ENCODE measurements at places on chromosomes 13 and 19.

DNA sequence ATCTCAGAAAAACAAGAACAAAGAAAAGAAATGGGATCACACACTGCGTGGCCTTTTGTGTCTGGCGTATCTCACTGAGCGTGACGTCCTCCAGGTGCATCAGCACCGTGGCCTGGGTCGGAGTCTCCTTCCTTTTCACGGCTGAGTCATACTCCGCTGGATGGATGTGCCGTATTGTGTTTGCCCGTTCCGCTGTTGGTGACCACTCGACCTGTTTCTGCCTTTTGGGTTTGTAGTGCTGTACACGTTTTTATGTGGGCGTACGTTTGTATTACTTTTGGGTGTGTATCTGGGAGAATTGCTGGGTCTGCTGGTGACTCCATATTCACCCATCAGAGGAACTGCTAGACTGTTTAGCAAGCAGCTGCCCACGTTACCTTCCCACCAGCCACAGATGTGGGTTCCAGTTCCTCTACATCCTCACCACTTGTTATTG lies 11.4 kb downstream of the ARID3A start:
- no peak for DNase-seq

GRCh38 chr13:96248103-96248502 lies 158.2 kb downstream of the HS6ST3 start:
- DNase-seq: no peak

DNA sequence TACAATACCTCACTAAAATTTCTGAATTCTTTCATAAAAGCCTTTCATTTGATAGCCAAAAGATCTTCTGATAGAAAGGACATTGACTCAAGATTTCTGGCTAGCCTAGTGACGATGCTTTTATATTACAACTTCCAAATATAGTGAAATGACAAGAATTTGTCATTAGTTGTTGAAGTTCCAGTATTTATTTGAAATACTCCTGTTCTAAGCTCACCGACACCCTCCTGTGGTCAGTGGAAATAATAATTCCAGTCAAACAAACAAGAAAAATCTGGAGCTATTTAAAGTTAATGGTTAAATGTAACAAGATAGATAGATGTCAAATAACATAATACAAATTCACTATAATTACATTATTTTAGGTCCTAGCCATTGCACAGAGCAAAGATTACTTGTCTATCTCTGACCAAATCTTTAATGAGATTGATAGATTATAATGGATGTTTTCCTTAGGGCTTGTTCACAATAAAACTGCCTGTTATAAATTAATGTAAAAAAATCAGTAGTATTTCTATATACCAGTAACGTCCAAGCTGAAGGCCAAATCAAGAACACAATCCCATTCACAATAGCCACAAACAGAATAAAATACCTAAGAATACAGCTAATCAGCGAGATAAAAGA lies 195.5 kb downstream of the RGCC start:
- no peak for DNase-seq

- no peak for DNase-seq
Observed at GRCh38 chr19:33159893-33160292, 28.0 kb downstream of the WDR88 start.

DNA sequence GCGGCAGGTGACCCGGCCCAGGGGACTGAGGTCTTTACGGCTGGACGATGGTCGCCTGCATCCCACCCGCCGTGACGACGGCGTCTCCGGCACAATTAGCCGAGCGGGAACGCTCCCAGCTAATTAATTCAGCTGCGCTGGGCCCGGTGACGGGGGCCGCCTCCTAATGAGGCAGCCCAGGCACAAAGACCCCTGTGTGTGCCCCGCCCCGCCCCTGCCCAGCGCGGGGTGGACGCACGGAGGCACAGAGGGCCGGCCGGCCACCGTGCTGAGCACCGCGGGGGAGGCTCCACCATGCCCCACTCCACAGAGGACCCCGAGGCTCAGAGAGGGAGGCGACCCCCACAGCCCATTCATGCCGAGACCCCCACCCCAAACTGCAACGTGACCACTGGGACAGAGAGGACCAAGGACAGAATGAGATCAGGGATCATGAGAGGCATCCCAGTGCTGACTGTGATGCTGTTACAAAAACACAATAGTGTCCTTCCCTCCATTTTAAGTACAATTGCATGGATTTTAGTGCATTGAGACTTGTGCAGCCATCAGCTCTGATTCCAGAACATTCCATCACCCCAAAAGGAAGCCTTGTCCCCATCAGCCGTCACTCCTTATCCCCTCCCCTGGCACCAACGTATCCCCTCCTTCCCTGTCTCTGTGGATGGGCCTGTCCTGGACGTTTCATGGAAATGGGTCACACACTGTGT lies 17.0 kb downstream of the EFNA2 start:
- no peak for DNase-seq

DNA sequence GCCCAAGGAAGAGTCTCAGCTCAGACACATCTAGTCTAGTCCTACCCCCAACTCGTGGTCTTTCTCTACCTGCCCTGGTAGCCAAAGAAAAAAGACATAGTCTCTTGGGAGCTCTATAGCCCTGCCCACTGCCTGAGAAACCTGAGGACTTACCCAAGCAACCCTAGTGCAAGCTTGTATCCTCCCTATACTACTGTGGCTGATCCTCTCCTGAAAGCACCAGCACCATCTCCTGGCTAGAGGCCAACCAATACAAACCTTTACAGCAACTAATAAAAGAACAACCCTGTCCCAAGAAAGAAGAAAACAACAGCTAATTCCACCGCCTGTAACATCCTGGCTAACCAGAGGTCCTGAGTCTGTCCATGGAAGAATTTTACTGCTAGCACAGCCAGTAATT lies 532.4 kb downstream of the SLITRK6 start:
- DNase-seq: no peak

DNA sequence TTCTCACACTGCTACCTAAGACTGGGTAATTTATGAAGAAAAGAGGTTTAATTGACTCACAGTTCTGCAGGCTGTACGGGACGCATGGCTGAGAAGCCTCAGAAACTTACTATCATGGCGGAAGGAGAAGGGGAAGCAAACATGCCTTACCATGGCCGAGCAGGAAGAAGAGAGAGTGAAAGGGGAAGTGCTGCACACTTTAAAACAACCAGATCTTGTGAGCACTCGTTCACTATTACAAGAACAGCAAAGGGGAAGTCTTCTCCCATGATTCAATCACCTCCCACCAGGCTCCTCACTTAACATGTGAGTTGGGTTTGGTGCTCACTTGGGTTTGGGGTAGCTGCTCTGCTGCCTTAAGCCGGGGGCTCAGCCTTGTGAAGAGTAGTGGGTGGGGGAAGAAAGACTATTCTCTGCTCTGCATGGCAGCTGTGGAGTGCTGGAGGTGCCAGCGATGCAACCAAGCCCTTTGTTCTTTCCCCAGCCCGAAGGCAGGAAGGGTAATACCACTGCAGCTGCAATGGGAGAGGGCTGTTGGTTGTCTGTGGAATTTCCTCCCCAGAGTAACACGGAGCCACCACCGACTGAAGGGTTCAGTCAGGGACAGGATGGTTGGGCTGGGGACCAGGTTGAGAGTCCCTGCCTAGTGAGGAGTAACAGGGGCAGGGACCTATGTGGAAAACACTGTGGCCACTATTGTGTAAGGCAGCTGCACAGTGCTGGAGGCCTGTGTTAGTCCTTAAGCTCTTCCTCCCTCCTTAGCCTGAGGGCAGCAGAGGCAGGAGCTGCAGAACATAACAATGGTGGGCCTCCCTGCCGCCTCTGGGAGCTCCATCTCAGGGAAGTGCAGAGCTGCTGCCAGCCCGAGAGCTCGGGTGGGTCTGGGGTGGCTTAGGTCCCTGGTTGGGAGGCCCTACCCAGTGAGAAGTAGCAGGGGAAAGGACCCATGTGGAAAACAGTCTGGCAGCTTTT lies 1262.5 kb downstream of the EFNB2 start:
- DNase-seq: no peak
